ENCODE measurements at places on chromosomes 1 and 21. TPM values are rescaled to one million over a fixed set of nuclear protein-coding genes. Genes with fewer than 3 reads are reported as not detected.

CFAP74 gene
- 20.4 TPM for total RNA-seq

PTGFR gene
- total RNA-seq: 0.15 TPM

SLC9A1 gene
- total RNA-seq: 31.6 TPM

DBT gene
- total RNA-seq: 20.7 TPM

SLC6A17 gene
- 109 TPM for total RNA-seq

U2AF1 gene
- 18.2 TPM for total RNA-seq

LHX8 gene
- not detected for total RNA-seq

KCNJ9 gene
- 111 TPM for total RNA-seq

BGLAP gene
- total RNA-seq: 2.8 TPM
